ENCODE measurements at places on chromosomes 4 and X.

GRCh38 chr4:3387154-3387942, 54.4 kb upstream of the HGFAC start:
- DNase-seq: no peak

DNA sequence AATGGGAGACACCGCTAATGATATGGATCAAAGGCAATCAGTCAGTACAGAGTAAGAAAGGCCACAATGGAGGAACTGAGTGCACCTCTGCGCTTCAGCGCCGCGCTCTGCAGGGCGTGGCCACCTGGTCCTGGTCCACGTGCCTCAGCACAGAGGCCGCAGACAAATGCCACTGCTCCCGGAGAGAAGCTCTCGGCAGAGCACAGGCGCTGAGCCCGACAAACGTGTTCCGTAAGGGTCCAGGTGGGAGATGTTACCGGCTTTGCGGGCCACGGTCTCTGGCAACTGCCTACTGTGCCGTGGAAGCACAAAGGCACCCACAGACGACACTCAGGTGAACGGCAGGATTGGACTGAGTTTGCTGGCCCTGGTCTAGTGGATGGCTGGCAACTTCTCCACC, 68.9 kb downstream of the ACOX3 start:
- no peak for DNase-seq

DNA sequence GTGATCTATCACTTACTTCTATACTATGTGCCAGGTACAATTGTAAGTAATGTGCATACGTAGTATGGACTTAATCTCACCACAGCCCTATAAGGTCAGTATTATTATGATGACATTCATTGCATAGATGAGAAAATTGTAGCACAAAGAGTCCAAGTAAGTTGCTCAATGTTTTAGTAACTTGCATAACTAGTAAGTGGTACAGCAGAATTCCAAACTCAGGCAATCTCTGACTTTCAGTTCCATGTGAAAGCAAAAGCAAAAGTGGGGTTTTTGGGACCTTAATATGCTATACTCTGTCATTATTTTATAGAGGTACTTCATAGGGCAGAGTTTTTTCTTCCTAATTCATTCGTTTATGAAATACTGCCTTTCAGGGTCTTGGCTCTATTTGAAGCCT, 188.8 kb upstream of the VEGFC start:
- no peak for DNase-seq

GRCh38 chr4:14359991-14360390, 642.3 kb upstream of the CPEB2 start:
- no peak for DNase-seq

DNA sequence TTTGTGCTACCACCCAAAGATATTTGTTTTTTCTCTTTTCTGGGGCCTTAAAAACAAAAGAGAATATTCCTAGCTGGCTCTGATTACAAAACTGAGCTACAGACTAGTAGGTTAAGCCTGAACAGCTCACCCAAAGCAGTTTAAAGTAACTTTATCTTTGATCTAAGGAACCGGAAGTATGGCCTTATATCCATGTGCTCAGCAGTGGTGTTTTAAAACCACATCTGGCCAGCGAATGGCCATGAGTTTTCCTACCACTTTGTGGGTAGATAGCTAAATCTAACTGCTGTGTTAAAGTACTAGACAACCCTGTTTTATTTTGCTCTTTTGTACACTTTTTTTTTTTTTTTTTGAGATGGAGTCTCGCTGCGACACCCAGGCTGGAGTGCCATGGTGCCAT, 24.6 kb downstream of the ADGRG4 start:
- DNase-seq: no peak

- no peak for DNase-seq
These were observed 8.3 kb downstream of the CDX4 start for GRCh38 chrX:73455171-73455570.

GRCh38 chr4:184750926-184751584, 17.2 kb upstream of the CENPU start:
- no peak for DNase-seq

GRCh38 chr4:3337811-3338210, 45.0 kb downstream of the RGS12 start:
- DNase-seq: no peak

- no peak for DNase-seq
These were observed 97.9 kb upstream of the PDHA1 start for GRCh38 chrX:19245711-19246269.

- DNase-seq: no peak
These were observed 1622.1 kb downstream of the STIM2 start for GRCh38 chr4:28482580-28483270.

DNA sequence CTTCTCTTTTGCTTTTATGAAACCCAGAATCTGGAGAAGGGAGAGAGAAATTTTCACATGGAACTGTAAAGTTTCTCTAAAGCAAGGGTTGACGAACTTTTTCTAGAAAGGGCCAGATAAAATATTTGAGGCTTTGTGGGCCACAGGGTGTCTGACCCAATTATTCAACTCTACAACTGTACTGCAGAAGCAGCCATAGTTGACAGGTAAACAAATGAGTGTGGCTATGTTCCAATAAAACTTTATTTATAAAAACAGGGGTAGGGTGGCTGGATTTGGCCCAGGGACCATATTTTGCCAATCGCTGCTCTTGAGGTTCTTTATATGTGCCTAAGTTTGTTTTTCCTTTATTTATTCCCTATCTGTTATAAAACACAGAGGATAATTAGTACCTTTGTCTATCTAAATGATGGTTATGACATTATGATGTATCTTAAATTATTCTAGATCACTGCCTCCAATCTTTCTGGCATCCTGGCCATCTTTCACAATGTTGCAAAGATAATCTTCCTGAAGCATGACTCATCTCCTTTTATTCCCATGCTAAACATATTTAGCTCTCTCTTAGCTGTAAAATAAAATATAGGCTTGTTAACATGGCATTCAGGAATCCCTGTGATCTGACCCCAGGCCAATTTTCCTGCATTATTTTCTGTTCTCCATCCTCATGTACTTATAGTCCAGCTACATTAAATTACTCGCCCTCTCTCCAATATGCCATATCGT, 106.8 kb upstream of the CBLL2 start:
- no peak for DNase-seq

- DNase-seq: no peak
These were observed 57.2 kb downstream of the CPZ start for GRCh38 chr4:8649631-8650361.

- peak; percentile 47 for DNase-seq
These were observed at the start of gene PRICKLE3 for GRCh38 chrX:49186125-49187027. PRICKLE3 (minus strand) TSS chrX:49186373; CDS start chrX:49186297, 76 bp downstream.

GRCh38 chrX:37847733-37848197, 394 bp upstream of the DYNLT3 start:
- DNase-seq: no peak

DNA sequence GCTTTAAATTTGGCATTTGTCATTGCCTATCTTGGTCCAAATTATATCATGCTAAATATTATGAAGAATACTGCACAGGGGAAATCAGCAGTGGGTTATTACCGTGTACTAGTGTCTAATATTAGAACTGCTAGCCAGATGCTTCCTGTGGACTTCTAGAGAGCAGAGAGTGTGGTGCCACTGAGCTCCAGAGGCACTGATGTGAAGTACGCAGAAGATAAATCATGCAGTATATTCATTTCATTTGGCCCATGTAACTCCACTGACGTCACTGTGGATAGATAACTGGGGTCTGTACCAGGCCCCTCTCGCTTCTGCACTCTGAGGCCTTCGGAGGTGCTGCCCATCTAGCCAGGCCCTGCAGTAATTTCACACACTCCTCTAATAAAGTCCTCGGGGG, 80.0 kb downstream of the ALPK1 start:
- no peak for DNase-seq

- no peak for DNase-seq
These were observed 58.1 kb upstream of the ADRA2C start for GRCh38 chr4:3708103-3708510.

- DNase-seq: no peak
These were observed 27.0 kb downstream of the EREG start for GRCh38 chr4:74391890-74392475.

- no peak for DNase-seq
These were observed 65.4 kb upstream of the NAP1L5 start for GRCh38 chr4:88763075-88763474.

GRCh38 chr4:37767546-37767945, 58.9 kb upstream of the PGM2 start:
- DNase-seq: no peak

- no peak for DNase-seq
These were observed 8.0 kb downstream of the GPM6B start for GRCh38 chrX:13808865-13809264.

GRCh38 chr4:150355858-150356455, 226.0 kb upstream of the MAB21L2 start:
- DNase-seq: no peak

- DNase-seq: no peak
These were observed 2.3 kb downstream of the SPATA4 start for GRCh38 chr4:176193126-176193525.

DNA sequence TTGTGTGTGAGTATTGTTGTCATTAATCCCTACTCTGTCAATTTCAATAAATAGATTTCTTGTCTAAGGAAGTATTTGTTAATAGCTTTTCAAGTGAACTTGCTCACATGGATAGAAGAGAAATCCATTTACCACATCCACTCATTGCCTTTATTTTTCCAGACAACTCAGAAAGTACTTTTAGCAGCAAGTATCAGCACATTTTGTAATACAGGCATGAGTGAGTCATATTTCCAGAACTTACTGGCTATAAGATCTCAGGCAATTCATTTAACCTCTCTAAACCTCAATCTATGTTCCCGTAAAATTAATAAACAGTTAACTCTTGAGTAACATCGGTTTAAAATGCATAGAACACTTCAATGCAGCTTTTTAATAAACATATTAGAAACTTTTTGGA, 317.9 kb upstream of the PCDH7 start:
- DNase-seq: no peak

DNA sequence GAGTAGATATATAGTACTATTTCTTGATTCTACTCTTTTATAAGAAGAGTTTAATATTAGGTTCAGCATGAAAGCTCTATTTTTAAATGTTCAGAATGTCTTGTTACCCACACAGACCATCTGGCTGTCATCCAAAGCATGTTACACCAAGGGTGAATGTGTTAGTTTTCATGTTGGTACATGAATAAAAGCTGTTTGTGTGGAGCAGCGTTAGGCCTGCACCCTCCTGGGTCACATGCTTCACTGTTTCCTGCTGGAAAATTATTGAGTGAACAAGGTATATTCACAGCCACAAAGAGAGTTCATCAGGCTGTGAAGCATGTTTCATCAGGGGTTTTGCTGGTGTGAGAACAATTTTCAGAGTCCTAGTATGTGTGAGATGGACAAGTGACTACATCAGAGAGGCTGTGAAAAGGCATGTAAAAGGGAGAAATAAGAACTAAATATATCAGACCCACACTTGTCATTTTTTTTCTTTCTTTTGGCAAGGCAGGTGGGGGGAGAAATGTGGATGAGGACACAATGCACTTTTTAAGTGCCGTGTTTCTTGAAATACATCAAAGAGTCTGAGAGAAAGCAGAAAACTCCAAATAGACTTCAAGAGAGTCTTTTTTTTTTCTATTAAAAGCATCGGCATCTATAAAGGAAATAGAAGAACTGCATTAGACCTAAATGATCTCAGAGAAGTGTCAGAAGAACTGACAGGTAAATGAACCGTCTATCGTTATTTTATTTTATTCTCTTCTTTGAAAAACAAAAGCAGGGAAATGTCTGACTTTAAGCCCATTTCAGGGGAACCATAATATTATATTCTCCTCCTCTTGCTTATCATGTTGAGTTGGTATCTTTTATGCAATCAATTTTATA, 2429.7 kb downstream of the PCDH7 start:
- no peak for DNase-seq

DNA sequence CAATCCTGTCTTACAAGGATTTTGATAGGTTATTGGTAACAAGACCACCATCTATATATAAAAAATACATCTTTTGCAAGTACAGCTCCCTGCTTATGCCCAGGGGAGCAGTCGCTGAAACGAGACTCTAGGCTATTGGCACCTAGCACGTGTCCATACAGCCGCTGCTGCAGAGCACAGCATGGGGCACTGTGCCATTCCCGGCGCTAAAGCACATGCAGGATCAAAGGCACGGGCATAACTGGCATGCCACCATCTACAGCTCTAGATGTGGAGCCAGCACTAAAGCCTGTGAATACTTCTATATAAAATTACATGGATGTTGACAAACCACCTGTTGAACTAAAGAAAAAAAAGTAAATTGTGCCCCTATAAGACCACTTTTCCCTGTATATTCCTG, 144.8 kb downstream of the COL25A1 start:
- DNase-seq: no peak

DNA sequence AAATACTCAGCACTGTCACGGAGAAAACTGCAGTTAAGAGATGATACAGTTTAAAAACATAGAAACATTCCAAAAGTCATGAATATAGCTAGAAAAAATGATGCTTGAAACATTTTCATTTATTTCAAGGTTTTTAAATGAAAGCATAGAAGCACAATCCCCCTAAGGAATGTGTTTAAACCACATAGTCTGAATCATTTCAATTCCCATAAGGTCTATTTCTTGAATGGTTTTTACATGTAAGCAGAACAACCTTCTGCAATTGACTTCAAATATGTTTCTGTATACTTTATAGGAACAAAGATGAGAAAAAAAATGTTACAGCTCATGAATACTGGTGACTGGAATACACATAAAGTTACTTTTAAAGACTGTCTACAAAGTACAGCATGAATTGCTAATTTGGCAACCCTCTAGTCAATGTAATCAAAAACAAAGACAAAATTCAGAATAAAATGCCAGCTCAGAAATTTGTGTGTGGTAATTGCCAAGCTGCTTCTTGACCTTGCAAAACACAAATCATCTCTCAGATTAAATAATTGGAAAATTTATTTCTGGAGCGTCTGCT, 886.4 kb upstream of the ADGRL3 start:
- DNase-seq: no peak

GRCh38 chrX:150693725-150694574, 754 bp downstream of the MTMR1 start:
- DNase-seq: no peak

GRCh38 chrX:20212486-20213089, 54.1 kb downstream of the RPS6KA3 start:
- DNase-seq: no peak

DNA sequence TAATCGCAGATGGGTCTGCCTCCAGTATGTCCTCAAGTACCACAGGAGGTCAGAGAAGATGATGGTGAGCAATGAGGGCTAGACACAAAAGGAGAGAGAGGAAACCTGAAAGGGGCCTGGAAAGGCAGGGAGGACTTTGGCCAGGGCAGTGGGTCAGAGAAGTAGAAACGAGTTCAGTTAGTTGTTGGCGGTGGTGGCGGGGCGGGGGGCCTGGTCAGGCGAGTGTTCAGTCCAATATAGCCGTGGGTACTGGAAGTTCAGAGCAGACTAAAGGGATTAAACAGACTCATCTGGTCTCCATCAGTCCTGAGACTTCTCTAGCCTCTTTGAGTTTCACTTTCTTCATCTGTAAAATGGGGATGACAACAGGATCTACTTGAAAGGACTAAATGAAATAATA, 90.8 kb downstream of the TSPAN5 start:
- DNase-seq: no peak

GRCh38 chr4:145061318-145061920, 36.6 kb downstream of the ANAPC10 start:
- no peak for DNase-seq

- DNase-seq: no peak
These were observed at the start of gene TDO2 for GRCh38 chr4:155903453-155903852. TDO2 (plus strand) TSS chr4:155903696; CDS start chr4:155903759, 63 bp downstream.

DNA sequence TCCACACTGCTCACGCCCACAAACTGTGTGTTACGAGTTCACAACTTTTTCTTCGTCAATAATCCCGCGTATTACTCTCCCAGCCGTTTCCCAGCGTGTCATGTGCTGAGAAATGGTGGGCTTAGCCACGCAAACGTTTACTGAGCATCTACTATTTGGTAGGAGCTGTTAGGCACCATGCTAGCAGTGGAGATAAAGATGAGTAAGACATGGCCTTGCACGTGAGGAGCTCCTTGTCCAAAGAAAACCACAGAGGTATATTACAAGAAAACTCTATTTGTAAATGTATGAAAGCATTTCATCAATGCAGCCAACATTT, 821 bp upstream of the TMEM128 start:
- no peak for DNase-seq

All from stimulated activated CD8-positive, alpha-beta memory T cell treated with anti-CD3 and anti-CD28 coated beads, Interleukin-4, amount 100 ng/mL, for 4 hours (primary cell).